Activated naive CD4-positive, alpha-beta T cell treated with anti-CD3 and anti-CD28 coated beads, Interleukin-2, amount 50 U/mL, for 72 hours (primary cell): ENCODE measurements at places on chromosomes 12 and 14. TPM values are rescaled to one million over a fixed set of nuclear protein-coding genes. Genes with fewer than 3 reads are reported as not detected.

Gene CDKN1B
- total RNA-seq = 46.6 TPM

- DNase-seq = no peak
Measured at GRCh38 chr14:36452860-36453259, 67.2 kb downstream of the NKX2-1 start.

- DNase-seq = no peak
Measured at GRCh38 chr12:25977047-25977446, 18.6 kb downstream of the RASSF8 start.

DNA sequence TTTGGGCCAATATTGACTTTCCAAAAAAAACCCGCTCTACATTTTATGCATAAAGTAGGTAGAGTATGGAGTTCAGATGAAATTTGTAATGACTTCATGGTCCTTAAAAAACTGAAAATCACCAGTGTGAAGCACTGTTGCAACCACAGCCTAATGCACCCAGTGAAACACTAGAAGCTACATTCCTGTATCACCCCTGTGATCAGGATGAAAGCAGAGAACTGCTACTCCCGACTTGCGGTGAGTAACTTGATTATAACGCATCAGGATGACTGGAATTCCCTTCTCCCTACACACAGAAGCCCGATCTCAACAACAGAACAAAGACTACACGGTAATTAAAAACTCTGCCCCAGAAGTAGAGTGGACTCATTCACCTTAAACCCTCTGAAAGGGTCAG is 33.8 kb downstream of the SPTB start:
- no peak for DNase-seq

DNA sequence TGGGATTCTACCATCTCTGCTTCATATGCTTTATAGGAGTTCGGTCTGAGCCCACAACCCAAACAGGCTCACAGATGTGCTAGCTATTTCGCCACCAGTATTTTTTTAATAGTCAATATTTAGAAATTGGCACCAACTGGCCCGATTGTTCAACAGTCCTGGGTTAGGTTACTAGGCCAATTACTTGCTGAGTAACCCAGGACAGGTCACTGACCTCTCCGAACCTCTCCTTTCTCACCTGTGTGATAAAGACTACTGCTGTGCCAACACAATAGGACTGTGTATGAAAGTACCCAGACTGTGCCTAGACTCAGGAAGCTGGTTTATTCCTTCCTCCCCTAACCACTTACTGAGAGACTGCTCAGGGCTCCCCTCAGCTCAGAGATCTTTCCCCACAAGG is 8.3 kb downstream of the BDKRB2 start:
- DNase-seq = no peak
